ENCODE measurements at places on chromosomes 6 and 20.
A peak's percentile ranks its signal among the peaks of the same experiment; 100 is the strongest.

- no peak for DNase-seq
Observed at GRCh38 chr6:85496856-85497255, 47.0 kb downstream of the NT5E start.

- DNase-seq = no peak
Observed at GRCh38 chr6:140684776-140685550, 1310.5 kb upstream of the CITED2 start.

DNA sequence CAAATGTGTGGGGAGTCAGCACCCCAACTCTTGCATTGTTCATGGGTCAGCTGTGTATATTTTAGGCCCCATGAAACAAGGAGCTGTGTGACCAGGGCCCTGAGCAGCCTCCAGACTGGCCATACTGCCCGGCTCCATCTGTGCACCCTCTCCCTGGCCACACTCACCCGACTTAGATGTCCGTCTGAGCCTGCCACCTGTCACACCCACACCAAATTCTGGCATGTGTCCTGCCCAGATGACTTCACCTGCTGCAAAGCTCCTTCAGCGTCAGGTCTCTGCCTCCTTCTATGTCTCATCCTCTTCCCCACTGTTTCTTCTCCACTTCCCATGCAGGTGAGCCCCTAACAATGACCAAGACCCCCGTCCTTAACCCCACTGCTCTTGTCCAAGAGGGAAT lies 88.1 kb upstream of the THBS2 start:
- no peak for DNase-seq

GRCh38 chr6:30231067-30231466 lies 17.9 kb upstream of the TRIM26 start:
- peak; percentile 25 for DNase-seq

DNA sequence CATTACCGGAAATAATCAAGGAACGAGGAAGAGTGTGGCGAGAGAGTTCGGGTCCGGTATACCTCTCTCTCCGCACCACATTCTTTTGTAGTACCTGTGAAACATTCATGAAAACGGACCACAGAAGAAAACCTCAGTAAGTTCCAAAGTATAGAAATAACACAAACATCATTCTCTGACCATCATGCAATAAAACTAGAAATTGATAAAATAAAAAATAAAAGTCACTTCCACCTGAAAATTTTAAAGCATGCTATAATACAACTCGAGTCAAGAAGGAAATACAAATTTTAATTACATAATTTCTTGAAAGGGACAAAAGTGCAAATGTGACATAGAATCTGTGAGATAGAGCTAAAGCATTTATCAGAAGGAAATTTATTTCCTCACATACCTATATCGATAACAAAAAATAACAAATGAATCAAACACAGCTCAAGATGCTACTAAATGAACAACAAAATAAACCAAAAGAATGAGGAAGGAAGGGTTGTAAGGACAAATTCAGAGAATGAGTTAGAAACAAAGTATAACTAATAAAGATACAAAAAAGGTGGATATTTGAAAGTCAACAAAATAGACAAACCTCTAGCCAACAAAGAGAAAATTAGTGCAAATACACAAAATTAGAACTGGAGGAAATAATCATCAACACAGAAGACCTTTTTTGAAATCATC lies 84.2 kb downstream of the TRIM27 start:
- no peak for DNase-seq

- peak; percentile 85 for DNase-seq
Observed at GRCh38 chr6:155272353-155273232, 8.8 kb downstream of the CLDN20 start.

DNA sequence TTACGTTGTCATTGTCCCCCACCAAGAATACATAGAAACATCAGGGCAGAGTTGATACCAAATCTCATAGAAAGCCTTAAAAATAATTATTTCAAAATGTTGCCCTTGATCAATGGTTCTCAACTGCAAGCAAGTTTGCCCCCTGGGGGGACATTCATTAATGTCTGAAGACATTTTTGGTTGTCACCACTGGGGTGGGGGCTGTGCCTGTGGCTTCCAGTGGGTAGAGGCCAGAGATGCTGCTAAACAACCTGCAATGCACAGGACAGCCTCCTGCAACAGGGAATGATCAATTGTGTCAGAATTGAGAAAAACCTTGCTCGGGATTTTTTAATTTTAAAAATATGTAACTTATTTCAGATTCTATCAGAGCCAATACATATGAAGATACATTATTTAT lies 130.6 kb upstream of the DOK5 start:
- no peak for DNase-seq

DNA sequence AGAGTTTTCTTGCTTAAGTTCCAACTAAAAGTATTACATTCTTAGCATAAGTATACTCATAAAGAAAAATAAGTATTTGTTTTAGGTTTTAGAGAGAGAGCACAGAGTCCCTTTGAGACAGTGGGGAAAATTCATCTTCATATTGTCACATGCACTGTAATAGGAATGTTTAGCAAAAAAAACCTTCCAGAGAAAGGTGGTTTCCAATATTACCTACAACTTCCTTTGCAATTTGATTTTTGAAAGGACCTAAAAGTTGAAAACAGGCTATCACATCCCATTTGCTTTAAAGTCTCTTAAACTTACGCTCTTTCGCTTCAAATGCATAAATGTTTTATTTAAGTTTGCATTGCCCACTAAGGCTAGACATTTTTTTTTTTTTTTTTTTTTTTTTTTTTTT lies 86.4 kb downstream of the OPRM1 start:
- no peak for DNase-seq

- DNase-seq = no peak
Observed at GRCh38 chr6:124066946-124067552, 263.4 kb downstream of the NKAIN2 start.

DNA sequence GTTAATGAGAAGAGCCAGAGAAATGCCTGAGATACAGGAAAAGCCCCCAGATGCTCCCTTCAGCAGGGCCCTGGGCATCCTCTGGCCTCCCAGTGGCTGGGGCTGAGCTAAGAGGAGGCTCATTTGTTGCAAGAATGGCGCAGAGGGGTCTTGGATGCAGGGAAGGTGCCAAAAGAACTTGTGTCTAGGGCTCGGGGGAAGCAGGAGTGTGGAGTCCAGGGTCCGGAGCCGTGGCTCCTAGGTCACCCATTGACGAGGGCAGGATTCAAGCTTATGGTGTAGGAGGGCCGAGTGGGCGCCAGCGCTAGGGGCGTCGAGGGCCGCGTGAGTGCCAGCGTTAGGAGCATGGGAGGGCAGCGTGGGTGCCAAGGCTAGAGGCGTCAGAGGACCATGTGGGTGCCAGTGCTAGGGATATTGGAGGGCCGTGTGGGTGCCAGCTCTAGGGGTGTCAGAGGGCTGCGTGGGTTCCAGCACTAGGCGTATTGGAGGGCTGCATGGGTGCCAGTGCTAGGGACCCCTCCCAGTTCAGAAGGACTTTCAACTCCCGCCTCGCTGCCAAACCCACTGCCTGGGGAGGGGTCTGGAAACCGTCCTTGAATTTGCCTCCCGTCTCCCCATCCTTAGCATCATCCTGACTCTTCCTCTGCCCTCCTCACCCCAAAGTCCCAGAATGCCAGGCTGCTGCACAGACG lies 250.5 kb upstream of the AFDN start:
- DNase-seq = no peak

DNA sequence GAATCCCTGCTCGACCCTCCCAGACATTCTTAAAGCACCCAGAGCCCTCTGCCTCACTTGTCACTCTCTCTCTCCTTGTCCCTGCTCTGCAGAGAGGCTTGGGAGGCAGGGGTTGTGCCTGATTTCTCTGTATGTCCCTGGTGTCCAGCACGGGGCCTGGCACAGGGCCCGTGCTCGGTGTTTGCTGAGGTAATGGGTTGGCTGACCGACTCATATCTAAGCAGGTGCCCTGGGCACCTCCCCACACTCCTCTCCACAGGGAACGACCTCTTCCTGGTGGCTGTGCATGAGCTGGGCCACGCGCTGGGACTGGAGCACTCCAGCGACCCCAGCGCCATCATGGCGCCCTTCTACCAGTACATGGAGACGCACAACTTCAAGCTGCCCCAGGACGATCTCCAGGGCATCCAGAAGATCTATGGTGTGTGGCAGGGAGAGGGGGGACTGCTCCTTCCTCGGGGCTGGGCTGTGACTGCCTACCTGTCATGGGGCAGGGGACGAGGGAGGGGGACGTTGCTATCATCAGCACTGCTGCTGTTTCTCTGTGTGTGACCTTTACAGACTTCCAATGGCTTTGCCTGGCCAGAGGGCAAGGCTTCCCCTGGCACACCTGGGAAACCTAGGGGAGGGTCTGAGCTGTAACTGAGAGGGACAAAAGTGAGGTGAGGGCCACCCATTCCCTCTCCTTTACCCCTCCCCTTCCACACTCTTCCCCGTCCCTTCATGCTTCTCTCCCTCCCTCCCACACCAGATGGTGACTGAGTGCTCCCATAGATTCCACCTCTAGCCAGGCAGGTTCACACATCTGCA lies 14.2 kb downstream of the MMP24OS start:
- DNase-seq = no peak

- peak; percentile 56 for DNase-seq
Observed at GRCh38 chr6:34953061-34954025, 64.3 kb downstream of the ANKS1A start.

DNA sequence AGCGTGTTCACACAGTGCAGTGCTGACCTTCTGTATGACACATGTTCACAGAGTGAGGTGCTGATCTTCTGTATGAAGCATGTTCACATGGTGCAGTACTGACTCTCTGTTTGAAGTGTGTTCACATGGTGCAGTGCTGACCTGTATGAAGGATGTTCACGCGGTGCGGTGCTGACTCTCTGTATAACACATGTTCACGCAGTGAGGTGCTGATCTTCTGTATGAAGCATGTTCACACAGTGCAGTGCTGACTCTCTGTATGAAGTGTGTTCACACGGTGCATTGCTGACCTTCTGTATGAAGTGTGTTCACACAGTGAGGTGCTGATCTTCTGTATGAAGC lies 10.8 kb upstream of the SERPINB1 start:
- DNase-seq = no peak

- no peak for DNase-seq
Observed at GRCh38 chr20:4081421-4081820, 66.1 kb upstream of the RNF24 start.

DNA sequence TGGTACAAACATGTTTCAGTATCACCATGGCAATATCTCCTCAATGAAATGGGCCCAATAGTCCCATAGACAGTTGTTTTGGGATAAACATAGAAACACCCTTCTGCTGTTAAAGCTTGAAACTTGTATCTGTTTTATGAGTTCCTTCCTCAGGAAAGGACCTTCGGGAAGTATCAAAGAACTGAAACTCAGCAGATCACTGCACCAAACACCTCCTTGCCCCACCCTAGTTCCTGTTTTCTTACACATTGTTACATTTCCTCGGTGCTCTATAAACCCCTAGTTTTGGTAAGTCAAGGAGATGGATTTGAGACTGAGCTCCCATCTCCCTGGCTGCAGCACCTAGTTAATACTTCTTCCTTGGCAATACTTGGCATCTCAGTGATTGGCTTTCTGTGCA lies 73.8 kb upstream of the ECI2 start:
- no peak for DNase-seq

DNA sequence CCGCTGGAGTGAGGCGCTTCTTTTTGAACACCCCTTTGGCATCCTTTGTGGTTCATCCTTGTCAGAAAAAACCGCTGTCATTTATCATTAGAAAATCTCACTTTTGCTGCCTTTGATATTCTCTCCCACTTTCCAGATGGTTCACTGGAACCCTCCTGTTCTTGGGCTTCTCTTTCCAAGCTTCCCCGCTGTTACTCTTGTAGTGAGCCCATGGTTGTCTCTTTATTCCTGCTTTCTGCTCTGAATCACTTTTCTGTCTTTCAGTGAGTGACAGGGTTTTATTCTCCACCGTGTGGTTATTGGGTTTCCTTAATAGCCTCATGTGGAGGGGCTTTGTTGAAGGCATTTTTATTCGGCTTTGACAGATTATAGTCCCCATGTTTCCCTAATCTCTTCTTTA lies 117.0 kb downstream of the FARS2 start:
- DNase-seq = no peak

DNA sequence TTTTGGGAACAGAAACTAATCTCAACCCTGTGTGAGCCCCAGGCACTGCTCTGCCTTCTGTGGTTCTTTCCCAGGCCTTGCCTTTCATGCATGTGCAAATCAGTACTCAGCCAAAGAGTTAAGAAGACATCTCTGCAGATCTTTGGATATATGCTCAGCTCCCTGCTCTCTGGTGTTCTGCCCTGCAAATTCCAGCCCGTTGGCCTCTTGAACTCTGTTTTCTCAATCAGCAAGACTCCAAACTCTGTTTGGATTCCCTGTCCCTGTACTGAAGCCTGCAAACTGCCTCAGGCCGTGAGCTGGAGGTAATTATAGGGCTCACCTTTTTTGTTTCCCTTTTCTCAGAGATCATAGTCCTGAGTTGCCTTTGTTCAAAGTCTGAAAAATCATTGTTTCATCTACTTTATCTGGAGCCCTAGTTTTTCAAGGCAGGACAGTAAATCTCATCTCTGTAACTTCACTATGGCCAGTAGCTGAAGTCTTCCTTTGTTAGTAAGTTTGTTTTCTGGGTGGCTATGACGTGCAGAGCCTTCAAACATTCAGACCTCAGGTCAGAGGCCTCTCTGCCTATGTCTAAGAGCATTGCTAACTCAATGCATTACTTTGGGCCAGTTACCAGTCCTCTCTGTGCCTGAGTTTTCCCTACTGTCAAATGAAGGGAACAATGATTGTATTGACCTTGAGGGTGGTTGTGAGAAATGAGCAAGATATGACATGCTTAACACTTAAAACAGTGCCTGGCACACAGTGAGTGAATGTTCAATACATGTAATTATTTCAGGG lies 15.9 kb upstream of the MDFI start:
- DNase-seq = no peak

DNA sequence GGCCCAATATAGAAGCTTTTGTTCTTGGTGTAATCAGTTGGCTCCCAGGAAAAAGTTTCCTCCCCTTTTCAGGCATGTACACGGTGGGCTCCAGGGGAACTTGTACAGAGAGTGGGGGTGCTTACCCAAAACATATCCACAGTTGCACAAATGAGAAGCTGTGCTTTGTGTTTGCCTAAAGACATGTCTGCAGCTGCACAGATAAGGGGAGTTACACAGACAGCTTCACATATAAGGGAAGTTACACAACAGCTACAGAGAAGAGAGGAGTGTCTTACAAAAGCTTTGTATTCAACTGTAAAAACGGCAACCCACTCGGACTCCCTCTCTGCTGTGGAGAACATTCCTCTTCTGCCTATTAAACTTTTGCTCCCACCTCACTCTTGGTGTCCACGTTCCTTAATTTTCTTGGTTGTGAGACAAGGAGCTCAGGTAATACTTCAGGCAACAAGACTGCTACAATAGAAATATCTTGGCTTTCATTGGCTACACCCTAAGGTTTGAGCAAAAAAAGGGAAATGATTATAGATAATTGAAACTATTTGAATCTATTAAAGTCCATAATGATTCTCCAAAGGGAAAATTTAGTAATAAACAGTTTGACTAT lies 7.4 kb upstream of the PNRC1 start:
- no peak for DNase-seq

Data from AG10803 (cell line).